Mesenteric fat pad (tissue), 1 donor: ENCODE measurements at places on chromosomes 12 and 14. TPM values are rescaled to one million over a fixed set of nuclear protein-coding genes. Genes with fewer than 3 reads are reported as not detected.

GRCh38 chr14:103889313-103890051 lies 38.8 kb upstream of the TDRD9 start:
- DNase-seq = no peak

GRCh38 chr14:62710811-62711210 lies 334.4 kb downstream of the KCNH5 start:
- no peak for DNase-seq

GRCh38 chr14:104403421-104404220 lies 175.9 kb upstream of the C14orf180 start:
- peak; percentile 69 for DNase-seq

GRCh38 chr12:116943419-116944372 lies 32.9 kb downstream of the FBXW8 start:
- DNase-seq = no peak

DNA sequence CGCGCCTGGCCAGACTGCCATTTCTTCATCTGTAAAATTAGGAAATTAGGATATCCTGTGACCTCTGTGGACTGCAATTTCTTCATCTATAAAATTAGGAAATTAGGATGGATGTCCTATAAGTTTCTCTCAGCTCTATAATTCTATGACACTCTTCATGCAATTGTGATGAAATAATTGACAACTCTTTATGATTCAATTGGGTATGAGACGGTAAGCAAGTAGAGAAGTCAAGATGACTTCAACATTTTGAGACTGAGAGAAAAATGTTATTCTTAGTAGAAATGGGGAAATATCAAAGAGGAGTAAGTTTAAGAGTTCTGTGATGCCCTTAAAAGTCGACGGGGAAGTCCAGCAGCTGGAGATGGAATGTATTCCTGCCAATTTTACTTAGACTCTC lies 12.0 kb downstream of the KIAA0586 start:
- DNase-seq = no peak

GRCh38 chr12:49198431-49199155 lies 9.7 kb upstream of the TUBA1A start:
- DNase-seq = peak; percentile 18

- DNase-seq = no peak
These were observed 83.2 kb downstream of the ALG10 start for GRCh38 chr12:34105392-34105933.

GRCh38 chr12:132236129-132236929 lies 92.1 kb downstream of the NOC4L start:
- no peak for DNase-seq

DNA sequence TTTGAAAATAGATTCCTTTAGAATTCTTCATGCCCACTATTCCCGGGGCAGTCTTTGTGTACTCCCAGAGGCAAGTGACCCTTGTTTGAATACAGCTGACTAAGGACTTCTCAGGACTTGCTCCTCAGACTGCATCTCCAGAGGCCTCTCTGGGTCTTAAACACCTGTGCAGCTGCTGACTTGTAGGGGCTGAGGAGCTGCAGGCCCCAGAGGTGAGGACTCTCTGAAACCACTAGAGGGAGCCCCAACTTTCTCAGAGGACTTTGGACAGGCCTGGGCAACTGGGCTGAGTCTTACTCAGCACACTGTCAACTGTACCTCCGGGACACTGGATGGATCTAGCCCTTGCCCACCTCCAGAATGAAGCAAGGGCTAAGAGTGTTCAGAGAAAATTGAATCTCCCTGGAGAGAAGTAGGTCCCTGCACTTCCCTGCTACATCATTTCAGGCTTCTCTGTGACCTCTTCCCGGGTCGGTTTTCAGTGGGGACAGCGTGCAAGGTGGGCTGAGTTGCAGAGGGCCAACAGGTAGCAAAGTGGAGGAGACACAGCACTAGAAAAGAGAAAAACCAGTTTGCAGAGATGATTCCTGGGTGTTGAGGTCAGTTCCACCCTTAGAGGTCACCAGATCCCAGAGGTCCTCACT lies 164.6 kb downstream of the TMEM117 start:
- DNase-seq = no peak

ZNF10 gene
- total RNA-seq = 7.4 TPM

RNF212B gene
- total RNA-seq = not detected

CPNE6 gene
- not detected for total RNA-seq

SDR9C7 gene
- total RNA-seq = not detected
